ENCODE measurements at places on chromosomes 4 and X. TPM values are rescaled to one million over a fixed set of nuclear protein-coding genes. Genes with fewer than 3 reads are reported as not detected.

DNA sequence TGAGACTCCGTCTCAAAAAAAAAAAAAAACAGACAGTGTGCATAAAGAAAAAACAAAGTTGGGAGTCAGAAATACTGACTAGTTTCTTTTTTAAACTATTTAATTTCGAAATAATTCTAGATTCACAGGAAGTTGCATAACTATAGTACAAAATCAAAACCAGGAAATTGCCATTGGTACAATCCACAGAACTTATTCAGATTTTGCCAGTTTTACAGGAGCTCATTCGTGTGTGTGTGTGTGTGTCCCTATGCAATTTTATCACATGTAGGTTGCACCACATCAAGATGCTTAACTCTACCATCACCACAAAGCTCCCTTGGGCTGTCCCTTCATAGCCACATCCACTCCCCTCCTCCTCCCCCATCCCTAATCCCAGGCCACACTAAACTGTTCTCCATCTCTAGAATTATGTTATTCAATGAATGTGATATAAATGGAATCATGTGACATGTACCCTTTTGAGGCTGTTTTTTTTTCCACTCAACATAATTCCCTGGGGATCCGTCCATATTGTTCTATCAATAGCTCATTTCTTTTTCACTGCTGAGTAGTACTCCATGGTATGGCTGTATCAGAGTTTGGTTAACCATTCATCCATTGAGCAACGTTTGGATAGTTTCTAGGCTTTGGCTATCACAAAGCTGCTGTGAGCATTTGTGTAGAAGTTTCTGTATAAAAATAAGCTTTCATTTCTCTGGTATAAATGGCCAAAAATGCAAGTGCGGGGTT lies 16.3 kb upstream of the DDX3X start:
- H3K27ac ChIP-seq = no peak overlapping the region
- no peak overlapping the region for H3K4me3 ChIP-seq
- no peaks in the 10 kb centered on the region for H3K36me3 ChIP-seq
- H3K27me3 ChIP-seq = no peaks in the 10 kb centered on the region
- no peak for DNase-seq

- no peak overlapping the region for H3K4me3 ChIP-seq
- DNase-seq = no peak
- H3K27me3 ChIP-seq = no peaks in the 10 kb centered on the region
- no peaks in the 10 kb centered on the region for H3K4me1 ChIP-seq
Measured at GRCh38 chrX:48083706-48084105, 12.3 kb upstream of the ZNF630 start.

The NRK gene
- total RNA-seq = not detected

The ATP5ME gene
- 245 TPM for total RNA-seq

The GNRHR gene
- total RNA-seq = not detected

The XAGE2 gene
- total RNA-seq = not detected
